ENCODE measurements at places on chromosomes 13 and 19.

- DNase-seq: no peak
These were observed 44.0 kb downstream of the SUGP2 start for GRCh38 chr19:18989316-18989715.

DNA sequence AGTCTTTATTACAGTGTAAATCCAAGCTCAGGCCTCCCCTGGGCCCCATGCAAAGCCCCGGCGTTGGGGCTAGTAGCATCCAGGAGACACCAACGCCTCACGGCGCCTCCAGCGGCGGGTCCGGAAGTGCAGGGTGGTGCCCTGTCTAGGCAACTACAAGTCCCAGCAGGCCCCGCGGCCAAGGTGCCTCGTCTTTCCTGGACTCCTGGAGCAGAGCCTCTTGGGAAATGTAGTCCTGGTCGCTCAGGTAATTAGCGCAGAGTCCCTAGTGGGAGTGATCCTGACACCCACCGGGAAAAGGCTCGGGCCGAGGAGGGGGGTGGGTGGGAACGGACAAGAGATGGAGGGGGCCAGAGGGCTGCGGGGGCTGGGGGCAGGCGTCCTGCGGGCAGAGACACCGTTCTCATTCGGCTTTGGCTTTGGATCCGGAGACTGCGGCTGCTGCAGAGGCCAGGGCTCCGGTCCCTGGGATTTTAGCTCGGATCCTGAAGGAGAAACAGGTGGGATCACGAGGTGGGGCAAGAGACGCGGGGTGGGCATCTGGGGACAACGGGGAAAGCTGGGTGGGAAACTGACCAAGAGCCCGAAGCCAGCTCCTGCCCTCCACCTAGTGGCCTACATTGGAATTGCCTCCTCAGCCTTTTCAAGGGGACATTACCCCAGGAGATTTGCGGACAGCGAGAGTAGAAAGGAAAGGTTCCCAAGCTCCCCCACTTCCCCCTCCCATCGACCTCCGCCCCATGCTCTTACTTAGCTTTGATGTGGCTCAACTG is 11.4 kb downstream of the RTN2 start:
- DNase-seq: peak; percentile 99

DNA sequence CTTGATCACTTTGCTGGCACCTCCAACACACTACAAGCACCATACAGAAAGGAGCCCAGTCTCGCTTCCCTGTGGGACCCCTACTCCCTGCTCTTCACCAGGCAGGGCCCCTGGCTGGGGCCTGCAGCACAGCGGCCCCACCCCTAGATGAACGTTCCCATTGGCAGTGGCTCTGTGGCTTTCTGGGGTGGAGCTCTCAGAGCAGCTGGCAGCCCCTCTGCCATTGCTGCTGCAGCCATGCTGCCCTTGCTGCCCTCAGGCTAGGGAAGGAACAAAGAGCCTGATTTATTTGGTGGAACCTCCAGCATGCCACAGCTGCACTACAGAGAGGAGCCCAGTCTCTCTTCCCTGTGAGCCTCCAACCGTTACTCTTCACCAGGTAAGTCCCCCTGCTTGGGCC is 5.8 kb downstream of the SIGLEC6 start:
- no peak for DNase-seq

DNA sequence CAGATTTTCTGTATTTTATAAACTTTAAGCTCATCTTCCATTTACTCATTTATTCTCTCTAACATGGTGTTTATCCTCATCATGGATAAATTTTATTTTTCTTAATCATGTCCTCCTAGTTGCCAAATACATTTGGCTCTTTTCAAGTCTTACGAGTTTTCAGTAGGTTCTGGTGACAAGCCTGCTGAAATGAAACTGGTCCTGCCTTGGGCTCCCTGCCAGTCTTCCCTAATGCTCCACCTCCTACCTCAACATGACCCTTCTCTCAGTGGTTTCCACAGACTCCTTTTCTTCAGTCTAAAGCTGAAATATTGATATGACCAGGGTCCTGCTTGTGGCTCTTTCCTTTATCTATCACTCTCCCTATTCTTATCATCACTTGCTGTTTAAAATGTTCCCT is 81.2 kb downstream of the TRPC4 start:
- no peak for DNase-seq

- no peak for DNase-seq
These were observed 1192.2 kb downstream of the EFNB2 start for GRCh38 chr13:105343134-105343806.

GRCh38 chr19:8389891-8390616 is at the start of gene RAB11B:
RAB11B (plus strand) TSS chr19:8390360; CDS start chr19:8390417, 57 bp downstream.
- DNase-seq: peak; percentile 98

DNA sequence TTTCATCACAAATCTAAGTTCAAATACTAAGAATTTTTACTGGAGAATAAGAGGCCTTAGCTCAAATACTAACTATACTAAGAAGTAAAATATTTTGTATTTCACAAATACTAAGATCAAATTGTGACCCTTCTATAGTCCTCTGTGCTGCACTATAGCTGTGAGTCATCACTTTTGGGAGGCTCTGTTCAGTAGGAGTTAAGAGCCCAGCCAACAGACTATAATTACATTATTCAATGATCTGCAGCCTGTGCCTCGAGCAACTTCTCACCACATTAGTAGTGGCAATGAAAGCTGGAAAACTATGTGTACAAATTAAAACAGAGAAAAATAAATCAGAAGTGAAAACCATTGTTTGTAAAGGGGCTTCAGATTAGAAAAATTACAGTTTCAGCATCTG is 147.3 kb upstream of the GPC6 start:
- no peak for DNase-seq

DNA sequence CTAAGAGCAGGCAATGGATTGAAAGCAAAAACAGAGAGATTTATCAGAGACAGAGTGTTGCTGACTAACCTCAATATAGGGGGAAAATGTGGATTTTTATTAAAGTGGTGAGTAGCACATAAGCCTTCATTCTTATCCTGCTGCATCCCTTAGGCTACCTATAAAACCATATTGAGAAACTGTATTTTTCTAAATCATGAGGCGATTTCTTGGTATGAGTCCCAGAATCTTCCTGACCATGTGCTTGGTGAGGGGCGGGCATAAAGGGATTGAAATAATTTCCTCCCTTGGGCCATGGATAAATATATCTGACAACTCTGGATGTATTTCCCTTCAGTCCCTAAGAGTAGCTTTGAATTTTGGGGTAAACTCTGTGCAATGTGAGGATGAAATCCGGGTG is 72.8 kb downstream of the EFNB2 start:
- no peak for DNase-seq

- DNase-seq: no peak
These were observed 41.8 kb upstream of the CD177 start for GRCh38 chr19:43311706-43312105.

DNA sequence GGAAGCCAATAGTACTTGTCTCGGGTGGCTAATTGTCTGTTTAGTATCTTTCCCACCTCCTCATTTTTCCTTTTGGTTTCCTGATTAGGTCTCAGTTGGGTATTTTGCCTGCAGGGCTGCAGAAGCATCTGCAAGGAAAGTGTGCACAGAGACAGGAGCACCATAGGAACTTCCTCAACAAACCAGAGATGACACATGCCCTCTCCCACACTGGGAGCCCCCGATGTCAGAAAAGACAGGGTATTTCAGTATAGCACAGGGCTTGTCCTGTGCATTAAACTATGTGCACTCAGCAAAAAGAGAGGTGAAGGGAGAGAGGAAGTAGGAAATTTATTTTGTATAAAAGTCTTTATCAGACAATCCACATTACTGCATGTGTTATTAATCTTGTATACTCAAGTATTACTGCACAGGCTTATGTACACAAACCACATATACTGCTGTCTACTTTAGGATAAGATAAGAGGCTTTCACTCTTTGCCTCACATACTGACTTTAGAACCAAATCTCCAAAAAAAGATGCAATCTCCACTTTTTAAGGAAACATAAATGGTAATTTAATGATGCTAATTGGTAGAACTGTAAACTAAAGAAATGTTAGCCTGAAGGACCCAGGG is 501.0 kb downstream of the FOXO1 start:
- DNase-seq: no peak

- peak; percentile 53 for DNase-seq
These were observed 13.6 kb downstream of the UBAC2 start for GRCh38 chr13:99214232-99214631.

GRCh38 chr13:27619728-27620376 is 477 bp downstream of the LNX2 start:
- peak; percentile 30 for DNase-seq

- DNase-seq: no peak
These were observed 133.1 kb downstream of the TNFRSF19 start for GRCh38 chr13:23703246-23703860.

DNA sequence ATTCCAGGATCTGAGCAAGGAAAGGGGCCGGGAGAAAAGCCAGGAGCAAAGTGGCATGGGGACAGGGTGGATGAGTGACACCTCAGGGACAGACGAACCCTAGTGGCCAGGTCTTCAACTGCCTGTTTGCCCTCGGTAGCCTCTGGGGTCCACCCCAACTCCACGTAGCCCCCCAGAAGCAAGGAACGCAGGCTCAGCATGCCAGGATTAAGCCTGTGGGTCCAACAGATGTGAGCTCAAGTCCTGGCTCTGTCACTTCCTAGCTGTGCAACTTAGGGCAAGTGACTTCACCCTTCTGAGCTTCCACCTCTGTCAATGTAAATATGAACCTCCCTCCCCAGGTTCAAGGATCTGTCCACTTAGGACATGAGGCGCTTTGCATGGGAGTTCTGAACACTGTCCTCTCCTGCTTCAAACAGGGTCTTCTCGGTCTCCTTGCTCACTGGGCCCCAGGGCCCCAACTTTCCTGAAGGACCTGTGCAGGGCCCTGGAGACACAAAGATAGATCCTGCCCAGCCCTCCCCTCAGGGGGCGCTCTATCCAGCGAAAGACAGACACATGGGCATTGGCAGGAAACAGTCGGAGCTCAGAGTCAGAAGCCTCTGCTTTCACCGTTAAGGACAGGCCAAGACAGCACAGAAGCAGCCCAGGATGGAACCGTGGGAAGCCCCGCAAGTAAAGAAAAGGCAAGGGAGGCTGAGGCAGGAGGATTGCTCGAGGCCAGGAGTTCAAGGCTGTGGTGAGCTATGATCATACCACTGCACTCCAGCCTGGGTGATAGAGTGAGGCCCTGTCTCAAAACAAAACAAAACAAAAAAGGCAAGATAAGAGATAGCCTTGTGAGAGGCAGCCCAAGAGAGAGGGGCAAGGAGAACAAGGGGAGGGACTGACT is 13.2 kb downstream of the SYDE1 start:
- no peak for DNase-seq

DNA sequence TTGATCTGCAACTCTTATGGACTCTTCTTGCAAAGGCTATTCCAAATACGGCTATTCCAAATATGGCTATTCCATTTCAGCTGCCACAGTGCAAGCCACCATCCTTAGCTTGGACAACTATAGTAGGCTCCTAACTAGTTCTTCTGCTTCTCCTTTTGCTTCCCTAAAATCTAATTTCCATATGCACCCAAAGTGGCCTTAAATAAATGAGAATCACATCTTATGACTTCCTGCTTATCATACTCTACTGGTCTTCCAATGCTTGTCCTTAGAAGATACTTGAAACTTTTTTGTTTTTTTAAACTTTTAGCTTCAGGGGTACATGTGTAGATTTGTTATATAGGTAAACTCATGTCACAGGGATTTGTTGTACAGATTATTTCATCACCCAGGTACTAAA is 4.9 kb downstream of the UCHL3 start:
- no peak for DNase-seq

Measured in stimulated activated CD4-positive, alpha-beta T cell treated with anti-CD3 and anti-CD28 coated beads, Interleukin-4, amount 100 ng/mL, for 48 hours (primary cell).